Fibroblast of mammary gland (primary cell): ENCODE measurements at places on chromosomes 4 and X.
A peak's percentile ranks its signal among the peaks of the same experiment; 100 is the strongest.

DNA sequence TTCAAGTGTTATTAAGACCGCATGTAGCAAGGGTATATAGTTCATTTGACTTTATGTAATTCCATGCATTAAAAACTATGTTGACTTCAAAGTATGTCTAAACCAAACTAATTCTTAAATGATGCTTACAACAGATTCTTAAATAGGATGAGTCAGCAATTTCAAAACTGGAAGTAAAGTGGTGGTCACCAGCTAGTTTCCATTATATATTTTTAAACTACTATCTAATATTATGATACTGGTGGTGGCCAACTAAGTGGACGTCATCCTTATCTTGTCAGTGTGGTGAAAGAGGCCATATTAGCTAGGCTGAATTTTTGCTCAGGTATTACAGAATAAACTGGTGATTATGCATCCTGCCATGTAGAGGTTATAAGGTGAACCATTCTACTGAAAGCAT, 1.2 kb downstream of the IL15 start:
- no peak for DNase-seq

GRCh38 chr4:7844594-7844991, 95.1 kb downstream of the AFAP1 start:
- peak; percentile 93 for DNase-seq

- no peak for DNase-seq
Measured at GRCh38 chr4:53480909-53481308, 103.5 kb downstream of the FIP1L1 start.

GRCh38 chr4:8727131-8727530, 134.6 kb downstream of the CPZ start:
- no peak for DNase-seq

DNA sequence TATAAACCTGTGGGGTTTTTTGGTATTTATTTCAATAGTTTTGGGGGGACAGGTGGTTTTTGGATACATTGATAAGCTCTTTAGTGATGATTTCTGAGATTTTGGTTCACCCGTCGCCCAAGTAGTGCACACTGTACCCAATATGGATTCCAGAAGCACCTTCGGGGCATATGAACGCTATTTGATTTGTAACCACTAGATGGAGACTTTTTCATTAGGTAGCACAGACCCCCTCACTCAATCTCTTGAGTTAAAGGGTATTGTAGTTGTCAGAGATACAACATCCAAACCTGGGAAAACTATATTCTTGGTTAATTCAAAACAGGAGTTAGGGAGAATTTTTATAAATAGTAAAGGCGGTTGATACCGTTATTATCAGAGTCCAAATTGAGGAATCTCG, 79.8 kb downstream of the SPANXN3 start:
- peak; percentile 3 for DNase-seq

DNA sequence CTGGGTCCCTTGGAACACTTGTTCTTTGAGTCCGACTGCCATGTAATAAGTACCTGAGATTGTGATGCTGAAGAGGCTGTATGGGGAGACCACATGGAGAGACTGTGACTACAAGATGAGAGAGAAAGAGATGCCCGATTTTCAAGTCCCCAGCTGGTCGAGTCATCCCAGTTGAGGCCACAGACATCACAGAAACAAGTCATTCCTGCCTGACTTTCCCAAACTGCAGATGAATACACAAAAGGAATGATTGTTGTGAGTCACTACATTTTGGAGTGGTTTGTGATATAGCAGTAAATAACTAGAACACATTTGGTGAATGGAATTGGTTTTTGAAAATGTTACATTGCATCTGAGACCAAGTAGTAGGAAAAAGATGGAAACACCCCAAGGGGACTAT, 9.0 kb upstream of the YIPF7 start:
- DNase-seq: peak; percentile 2

DNA sequence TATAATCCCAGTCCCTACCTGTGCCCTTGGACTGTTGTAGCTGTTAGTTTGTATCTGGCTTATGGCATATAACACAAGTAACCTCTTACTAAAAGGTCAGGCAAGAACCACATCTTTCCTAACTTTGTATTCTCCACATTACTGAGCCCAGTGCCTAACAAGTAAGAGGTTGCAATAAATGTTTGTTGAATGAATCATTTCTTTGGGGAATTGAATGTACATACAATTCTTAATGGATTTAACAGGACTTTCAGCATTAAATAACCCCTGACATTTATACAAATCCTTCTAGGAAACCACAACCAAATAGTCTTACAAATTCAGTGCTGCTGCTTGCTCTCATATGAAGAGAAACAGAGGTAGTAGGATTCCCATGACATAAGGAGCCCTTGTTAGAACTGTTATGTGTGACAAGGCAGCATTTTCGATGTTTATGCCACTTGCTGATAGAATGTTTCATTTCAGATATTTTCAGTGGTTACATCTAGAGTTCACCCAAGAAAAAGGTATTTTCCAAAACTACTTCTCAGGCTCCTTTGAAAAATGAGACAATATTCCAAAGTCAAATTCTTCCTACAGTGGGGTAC, 62.0 kb downstream of the MBNL3 start:
- DNase-seq: peak; percentile 78

GRCh38 chrX:14670819-14671218, 141.5 kb downstream of the GLRA2 start:
- no peak for DNase-seq

DNA sequence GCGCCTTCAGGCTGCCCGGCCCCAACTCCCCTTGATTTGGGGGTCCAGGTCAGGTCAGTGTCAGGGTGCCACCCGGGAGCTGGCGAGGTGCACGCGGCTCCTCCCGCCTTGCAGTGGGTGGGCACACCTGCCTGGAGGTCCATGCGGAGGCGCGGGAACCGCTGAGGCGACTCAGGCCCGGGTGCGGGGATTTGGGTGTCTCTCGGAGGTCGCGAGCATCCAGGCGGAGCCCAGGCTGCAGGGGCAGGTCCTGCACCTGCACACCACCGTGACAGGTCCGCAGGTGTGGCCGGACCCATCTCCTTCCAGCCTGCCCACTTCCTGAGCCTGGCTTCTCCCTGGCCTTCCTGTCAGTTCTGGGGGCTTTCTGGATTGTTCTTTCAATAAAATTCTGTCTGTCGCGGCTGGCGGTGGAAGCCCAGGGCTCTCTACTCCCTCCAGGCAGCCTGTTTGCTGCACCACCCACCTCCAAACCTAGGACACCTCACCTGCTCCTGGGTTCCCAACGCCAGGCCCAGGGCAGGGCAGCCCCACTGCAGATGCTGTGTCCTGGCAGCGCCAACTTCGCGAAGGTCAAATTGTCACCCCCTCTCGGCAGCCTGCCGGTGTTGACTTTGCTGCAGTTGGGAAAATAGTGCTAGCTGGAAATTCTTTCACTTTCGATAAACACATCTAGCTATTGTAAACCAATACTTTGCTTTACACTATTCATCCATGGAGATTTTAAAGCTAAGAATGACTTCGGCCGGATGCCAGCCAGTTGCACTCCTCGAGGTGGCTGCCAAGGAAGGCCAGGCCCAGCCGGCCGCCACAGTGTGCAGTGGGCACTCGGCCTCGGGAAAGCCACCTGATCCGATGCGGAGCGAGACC, 35.9 kb downstream of the FGFRL1 start:
- no peak for DNase-seq

- DNase-seq: peak; percentile 80
Measured at GRCh38 chr4:14916554-14917297, 85.6 kb upstream of the CPEB2 start.

DNA sequence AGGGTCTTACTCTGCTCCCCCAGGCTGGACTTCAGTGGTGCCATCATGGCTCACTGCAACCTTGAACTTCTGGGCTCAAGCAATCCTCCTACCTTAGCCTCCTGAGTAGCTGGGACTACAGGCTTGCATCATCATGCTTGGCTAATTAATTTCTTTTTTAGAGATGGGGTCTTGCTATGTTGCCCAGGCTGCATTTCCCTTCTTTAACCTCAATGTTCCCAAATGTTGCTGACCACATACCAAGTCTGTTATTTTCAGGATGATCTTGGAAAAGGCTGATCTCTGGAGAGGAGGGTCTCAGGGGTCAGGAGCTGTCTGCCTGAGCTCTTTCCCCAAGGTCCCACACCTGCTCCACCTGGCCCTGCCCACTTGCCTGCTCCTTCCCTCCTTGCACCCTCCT, 13.0 kb downstream of the CACNA1F start:
- DNase-seq: no peak
